ENCODE measurements at places on chromosomes 12 and 14. TPM values are rescaled to one million over a fixed set of nuclear protein-coding genes. Genes with fewer than 3 reads are reported as not detected.

DNA sequence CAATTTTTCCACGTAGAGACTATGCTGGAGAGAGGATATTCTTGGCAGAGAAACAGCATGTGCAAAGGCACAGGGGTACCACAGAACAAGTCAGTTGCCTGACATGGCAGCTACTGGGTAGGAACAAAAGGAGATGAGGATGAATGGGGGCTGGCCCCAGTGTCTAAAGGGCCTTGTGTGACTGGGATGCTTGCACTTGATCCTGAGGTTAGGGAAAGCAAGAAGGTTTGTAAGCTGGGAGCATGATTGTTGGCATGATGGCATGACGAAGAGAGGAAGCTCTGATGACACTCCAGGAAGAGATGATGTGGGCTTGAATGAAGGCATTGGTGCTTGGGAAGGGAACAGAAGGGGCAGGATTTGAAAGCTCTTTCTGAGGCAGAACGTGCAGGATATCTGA, 139.1 kb downstream of the ZFP36L1 start:
- no peak for DNase-seq

- DNase-seq: no peak
Measured at GRCh38 chr12:53383258-53383657, 3.3 kb downstream of the SP1 start.

RPGRIP1 gene
- polyA plus RNA-seq: 0.73 TPM

DNA sequence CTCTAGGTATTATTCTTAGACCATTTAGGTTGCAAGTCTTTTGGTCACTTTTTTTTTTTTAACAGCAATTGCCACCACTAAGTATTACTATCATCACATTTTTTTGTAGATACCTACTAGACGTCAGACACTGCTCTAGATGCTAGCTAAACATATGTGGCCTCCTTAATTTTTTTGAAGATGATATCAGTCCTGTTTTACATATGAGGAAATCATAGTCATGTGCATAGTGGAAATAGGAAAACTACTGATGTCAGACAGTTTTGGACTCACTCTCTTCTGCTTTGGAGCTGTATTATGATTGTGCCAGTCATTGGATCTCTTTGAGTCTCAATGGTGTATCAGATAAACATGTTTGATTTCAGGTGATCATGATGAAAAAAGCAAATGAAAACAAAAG, 304.3 kb downstream of the DIO2 start:
- DNase-seq: no peak

OR10G3 gene
- not detected for polyA plus RNA-seq

ALDH2 gene
- 151 TPM for polyA plus RNA-seq

GRCh38 chr12:121943926-121944325, 25.5 kb downstream of the CFAP251 start:
- DNase-seq: no peak

DNA sequence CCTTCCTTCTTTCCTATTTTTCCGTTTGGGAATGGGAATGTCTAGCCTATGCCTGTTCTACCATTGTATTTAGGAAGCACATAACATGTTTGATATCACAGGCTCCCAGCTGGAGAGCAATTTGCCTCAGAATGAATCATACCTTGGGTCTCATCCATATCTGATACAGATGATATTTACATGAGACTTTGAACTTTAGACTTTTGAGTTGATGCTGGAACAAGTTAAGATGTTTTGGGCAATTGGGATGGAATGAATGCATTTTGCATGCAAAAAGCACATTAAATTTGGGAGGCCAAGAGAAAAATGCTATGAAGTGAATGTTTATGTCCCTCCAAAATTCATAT, 61.9 kb upstream of the BEGAIN start:
- no peak for DNase-seq

- peak; percentile 5 for DNase-seq
Measured at GRCh38 chr12:72271451-72272090, 599 bp upstream of the TRHDE start.

DNA sequence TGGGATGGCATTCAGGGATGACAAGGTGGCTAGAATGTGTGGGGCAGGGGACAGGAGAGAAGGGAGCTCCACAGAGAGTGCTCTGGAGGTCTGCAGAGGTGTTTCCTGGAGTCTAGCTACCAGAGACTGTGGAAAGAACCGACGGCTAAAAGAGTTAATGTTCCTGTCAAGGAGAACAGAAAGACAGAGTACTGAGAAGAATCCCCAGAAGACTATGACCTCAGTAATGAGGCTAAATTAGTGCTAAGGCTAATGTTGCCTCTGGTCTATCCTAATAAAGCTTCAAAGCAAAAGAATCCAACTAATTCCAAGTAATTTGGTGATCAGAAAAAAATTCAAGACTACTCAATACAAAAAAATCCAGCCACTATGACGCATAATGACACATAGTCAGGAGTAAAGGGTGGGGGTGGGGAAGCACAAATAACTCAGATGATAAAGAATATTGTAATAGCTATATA, 44.7 kb downstream of the FERMT2 start:
- DNase-seq: no peak

MTRFR gene
- 12.1 TPM for polyA plus RNA-seq

DNA sequence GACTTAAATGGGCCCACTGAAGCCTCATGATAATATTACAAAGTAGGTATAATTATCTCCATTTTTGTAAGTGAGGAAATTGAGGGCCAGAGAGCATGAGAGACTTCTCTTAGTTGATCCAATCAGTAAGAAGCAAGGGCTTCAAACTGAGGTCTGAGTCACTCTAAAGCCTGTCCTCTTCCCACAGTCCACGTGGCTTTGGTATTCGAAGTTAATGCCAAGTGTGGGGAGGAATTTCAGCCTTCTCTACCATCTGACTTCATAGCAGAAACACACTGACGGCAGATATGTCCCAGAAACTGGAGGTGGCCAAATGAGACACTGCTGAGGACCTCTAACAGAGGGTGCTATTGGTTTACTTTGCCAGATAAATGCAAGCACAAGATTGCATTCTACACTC, 114.4 kb upstream of the OVCH1 start:
- DNase-seq: peak; percentile 11

ATP23 gene
- 11.3 TPM for polyA plus RNA-seq

ERP27 gene
- 0.44 TPM for polyA plus RNA-seq

SRRM4 gene
- polyA plus RNA-seq: 0.37 TPM

DNA sequence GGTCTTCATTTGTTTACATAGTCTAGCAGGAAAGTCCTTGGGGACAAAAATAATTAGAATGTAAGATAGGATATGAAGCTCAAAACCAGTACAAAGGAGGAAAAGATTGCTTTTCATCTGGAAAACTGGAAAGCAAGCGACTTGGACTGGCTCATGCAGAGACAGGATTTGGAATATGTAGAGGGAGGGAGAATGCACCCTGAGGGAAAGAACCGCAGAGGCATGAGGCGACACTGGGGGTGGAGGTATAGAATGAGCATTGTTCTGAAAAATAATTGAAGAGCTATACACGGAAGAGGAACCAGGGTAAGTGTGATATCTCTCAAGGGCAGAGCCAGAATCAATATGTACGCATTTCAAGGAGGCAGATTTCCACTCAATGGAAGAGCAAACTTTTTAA, 85.5 kb downstream of the PLEKHG3 start:
- no peak for DNase-seq

- no peak for DNase-seq
Measured at GRCh38 chr14:91801358-91801757, 66.0 kb downstream of the TC2N start.

GRCh38 chr14:103186241-103186822, 63.1 kb downstream of the TNFAIP2 start:
- DNase-seq: no peak

DNA sequence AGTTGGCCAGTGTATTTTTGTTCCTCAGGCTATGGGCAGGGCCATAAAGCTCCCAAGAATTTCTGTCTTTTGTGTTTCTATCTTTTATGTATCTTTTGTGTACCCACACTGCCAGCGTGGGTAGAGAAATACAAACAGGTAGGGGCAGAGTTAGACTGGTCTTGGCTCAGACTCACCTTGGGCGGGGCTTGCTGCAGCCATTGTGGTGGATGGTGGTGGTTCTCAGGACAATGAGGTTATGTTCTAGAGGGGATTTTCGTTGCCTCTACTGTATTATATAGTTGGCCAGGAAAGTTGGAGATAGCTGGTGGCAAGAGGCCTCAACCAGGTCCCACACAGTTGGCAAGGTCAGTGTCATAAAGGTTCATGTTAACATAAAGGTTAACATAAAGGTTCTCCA, 977.5 kb upstream of the LRFN5 start:
- no peak for DNase-seq

GRCh38 chr14:76639606-76640229, 121.5 kb upstream of the VASH1 start:
- DNase-seq: no peak

DIO2 gene
- polyA plus RNA-seq: 0.20 TPM

DNA sequence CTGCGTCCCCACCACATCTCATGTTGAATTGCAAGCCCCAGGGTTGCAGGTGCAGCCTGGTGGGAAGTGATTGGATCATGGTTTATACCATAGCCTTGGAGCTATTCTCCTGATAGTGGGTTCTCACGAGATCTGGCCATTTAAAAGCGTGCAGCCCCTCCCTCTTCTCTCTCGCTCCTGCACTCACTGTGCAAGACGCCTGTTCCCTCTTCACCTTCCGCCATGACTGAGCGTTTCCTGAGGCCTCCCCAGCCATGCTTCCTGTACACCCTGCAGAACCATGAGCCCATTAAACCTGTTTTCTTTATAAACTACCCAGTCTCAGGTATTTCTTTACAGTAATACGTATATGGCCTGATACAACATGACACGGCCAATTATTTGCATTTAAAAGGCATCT, 146.6 kb downstream of the RIMBP2 start:
- no peak for DNase-seq

BHLHE41 gene
- 5.7 TPM for polyA plus RNA-seq

FZD10 gene
- 0.07 TPM for polyA plus RNA-seq

PPP4R4 gene
- 0.94 TPM for polyA plus RNA-seq

ATF7 gene
- polyA plus RNA-seq: 12.6 TPM

DNA sequence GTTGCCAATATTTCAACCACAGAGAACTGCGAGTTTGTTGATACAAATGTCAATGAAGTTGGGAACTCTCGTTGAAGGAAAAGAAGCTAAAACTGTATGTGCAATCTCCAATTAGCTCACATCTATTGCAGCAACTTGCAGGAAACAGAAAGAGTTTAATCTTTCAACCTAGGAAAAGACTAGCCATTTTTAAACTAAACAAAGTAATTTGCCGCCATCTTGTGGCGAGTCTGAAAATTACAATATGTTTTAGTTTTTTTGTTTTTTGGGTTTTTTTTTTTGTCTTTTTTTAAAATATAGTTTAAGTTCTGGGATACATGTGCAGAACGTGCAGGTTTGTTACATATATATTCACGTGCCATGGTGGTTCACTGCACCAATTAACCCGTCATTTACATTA, 131.2 kb upstream of the FOXG1 start:
- no peak for DNase-seq

TAS2R42 gene
- polyA plus RNA-seq: not detected

- DNase-seq: no peak
Measured at GRCh38 chr12:25578411-25579143, 25.5 kb upstream of the LMNTD1 start.

GRIN2B gene
- 0.01 TPM for polyA plus RNA-seq

OAS1 gene
- 5.4 TPM for polyA plus RNA-seq

FKBP11 gene
- polyA plus RNA-seq: 30.4 TPM

DNA sequence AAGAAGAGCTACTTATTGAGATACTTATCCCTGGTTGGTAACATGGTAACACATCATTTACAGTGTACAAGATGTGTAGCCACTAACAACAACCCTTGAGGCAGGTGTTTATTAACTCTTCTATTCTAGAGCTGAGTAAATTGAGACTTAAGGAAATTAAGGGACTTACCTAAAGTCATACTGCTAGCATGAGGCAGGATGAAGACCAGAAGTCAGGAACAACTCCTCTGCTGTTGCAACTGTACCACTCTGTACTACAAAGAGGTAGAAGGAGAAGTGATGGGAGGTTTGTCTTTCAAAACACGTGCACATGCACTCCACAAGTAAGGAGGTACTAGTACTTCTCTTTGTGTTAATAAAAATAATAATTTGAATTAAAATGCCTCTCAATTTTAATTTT, 79.9 kb downstream of the LLPH start:
- DNase-seq: no peak
